Muscle of arm (tissue), 14 donors: ENCODE measurements at places on chromosomes 16 and 17.

- no peak for DNase-seq
Observed at GRCh38 chr17:27496005-27496404, 39.8 kb downstream of the KSR1 start.

GRCh38 chr16:85947230-85948137, 48.5 kb downstream of the IRF8 start:
- no peak for DNase-seq

GRCh38 chr17:43367737-43368242, 31.0 kb upstream of the ARL4D start:
- peak; percentile 89 for DNase-seq

- DNase-seq, result no peak
Observed at GRCh38 chr16:3752984-3753383, 35.7 kb upstream of the TRAP1 start.

- no peak for DNase-seq
Observed at GRCh38 chr16:48284772-48285409, 37.6 kb upstream of the ABCC11 start.

GRCh38 chr16:11141409-11142260, 114.4 kb downstream of the SOCS1 start:
- DNase-seq, result no peak

DNA sequence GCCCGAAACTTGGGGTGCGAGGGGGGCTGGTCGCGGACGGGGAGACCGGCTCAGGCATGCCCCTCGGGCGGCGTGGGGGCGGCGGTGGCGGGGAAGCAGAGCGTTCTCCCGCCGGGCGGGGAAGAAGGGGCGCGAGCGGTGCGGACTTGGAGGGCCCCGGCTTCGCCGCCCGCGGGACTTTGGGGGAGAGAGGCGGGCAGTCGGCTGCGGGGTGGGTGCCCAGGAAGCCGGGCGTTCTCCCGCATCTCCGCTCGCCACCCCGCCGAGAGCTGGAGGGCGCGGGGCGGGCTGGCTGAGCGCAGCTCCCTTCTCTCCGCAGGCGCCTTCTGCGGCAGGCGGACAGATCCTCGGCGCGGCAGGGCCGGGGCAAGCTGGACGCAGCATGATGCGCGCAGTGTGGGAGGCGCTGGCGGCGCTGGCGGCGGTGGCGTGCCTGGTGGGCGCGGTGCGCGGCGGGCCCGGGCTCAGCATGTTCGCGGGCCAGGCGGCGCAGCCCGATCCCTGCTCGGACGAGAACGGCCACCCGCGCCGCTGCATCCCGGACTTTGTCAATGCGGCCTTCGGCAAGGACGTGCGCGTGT, 772 bp downstream of the NTN1 start:
- DNase-seq, result no peak

- no peak for DNase-seq
Observed at GRCh38 chr17:55225237-55225636, 39.5 kb upstream of the HLF start.

- DNase-seq, result no peak
Observed at GRCh38 chr16:69410219-69410990, 14.0 kb upstream of the CYB5B start.

GRCh38 chr17:8806926-8807550, 7.9 kb upstream of the MFSD6L start:
- no peak for DNase-seq

GRCh38 chr17:79220713-79221291, 146.2 kb downstream of the ENGASE start:
- DNase-seq, result no peak

- no peak for DNase-seq
Observed at GRCh38 chr17:35493040-35493439, 44.4 kb downstream of the SLFN12L start.

GRCh38 chr16:79274264-79274663, 326.3 kb downstream of the MAF start:
- no peak for DNase-seq

- DNase-seq, result no peak
Observed at GRCh38 chr16:78277321-78278055, 178.0 kb downstream of the WWOX start.

DNA sequence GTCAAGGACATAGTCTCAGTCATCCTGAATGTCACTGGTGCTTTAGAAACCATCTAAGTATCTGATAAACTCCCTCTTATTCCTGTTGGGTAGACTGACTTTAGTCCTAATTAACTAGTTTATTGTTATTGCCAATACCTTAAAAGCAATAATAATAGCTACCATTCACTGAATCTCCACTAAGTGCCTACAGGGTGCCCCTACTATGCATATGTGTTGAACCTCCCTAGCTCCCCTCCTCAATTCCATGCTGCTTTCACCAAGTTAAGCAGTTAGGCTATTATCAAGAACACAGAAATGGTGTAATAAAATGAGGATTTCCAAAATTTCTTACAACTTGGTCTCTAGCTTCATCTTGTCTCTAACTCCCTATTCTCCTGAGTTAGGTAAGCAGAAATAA, 87.5 kb upstream of the MTMR4 start:
- DNase-seq, result no peak

- peak; percentile 31 for DNase-seq
Observed at GRCh38 chr17:49822829-49823228, 25.0 kb downstream of the TAC4 start.

- DNase-seq, result no peak
Observed at GRCh38 chr17:64084086-64084939, 45.6 kb downstream of the ERN1 start.

DNA sequence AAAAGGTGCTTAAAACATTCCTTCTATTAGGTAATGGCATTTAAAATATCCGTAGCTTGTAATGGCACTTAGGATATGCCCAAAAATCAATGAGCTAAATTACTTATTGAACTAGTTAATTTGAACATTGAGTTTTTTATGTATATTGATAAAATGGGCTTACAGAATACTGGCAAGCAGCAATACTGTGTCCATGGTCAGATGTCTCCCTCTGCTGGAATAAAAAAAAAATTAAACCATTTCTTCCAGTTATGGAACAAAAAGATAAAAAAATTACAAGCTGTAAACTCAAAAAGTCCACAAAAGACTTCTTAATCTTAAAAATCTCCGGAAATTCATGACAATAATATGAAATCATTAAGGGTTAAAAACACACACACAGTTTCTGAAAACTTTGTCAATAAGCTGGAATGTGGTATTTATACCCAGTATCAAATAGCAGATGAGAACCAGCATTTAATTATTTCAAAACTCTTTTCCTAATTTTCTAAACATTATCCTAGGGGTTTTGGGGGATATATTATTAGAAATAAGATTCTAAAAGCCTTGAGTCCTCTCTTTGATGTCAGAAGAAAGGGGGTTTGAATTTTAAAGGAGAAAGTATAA, 21.5 kb upstream of the PSMD7 start:
- peak; percentile 33 for DNase-seq

DNA sequence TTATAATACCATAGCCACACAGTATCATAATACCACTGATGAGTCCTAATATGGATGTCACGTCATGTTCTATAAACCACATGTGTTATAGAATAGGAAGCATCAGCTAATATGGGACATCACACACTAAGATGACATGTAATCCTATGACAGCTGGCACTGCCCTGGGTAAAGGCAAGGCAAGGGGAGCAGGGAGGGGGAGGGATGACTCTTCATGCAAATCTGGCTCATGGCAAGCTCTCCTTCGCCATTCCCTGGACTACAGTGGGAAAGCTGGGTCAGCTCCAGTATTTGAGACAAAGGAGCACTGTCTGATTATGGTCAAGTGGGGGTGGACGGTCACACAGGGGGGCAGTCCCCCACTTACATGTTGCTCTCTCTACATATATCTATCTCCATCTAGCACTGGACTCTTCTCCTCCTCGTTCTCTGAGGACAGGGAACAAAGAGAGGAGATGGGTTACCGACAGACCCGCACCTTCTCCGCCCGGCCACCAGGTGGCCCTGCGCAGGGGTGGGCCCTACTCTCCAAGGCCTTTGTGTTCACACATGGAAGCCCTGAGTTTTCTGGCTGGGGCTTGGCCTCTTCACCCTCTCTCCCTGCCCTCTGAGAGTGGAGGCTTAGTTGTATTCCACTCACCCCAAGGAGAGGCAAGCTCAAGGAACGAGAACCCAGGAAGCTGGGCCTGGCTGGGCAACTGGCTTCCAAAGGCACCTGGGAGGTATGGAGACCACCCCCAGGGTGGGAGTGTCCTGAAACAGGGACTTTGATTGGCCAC, 23.4 kb upstream of the MPO start:
- DNase-seq, result no peak

- DNase-seq, result no peak
Observed at GRCh38 chr16:65218348-65218747, 96.5 kb upstream of the CDH11 start.
